ENCODE measurements at places on chromosomes 7 and 10.

DNA sequence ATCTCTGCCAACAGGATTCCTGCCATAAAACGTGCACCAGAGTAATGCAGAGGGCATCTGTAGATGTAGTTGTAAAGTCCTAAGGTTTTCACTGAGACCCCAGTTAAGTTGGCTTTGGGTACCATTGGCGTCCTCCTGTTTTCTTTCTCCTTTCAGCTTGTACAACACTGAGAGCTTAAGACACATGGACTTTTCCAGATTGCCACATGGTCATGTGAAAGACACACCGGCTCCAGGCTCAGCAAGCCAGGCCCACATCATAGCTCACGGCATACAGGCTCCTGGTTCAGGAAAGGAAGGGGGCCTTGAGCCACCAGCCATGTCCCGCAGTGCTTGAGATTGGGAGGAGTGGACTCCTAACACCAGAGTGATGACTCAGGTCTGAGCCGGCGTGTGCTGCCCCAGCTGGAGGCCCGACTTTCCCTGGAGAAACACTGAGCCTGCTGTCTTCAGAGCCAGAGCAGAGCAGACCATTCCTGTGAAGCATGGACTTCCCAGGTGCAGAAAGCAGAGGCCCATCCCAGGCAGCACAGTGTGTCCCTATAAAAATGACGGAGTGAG is 252.7 kb downstream of the PRPF18 start:
- DNase-seq, result no peak

DNA sequence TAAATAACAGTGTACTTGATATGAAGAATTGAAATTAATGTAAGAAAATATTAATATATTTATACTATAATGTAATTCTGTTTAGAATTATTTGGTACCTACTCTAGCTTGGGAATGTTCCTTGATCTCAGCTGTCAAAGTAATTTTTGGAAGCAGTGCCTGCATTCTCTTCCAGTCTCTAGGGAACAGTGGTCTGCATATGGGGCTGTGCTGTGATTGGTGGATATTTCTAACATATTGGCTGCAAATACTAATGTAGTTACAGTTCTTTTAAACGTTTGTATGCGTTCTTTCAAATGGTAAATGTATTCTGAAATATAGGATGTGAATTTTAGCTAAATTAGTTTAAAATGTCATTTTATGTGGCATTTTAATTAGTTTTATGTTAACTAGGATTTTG is 87.2 kb downstream of the PHF14 start:
- no peak for DNase-seq

GRCh38 chr7:80026766-80027165 is 107.9 kb upstream of the GNAI1 start:
- DNase-seq, result no peak

- no peak for DNase-seq
Measured at GRCh38 chr10:103677486-103678177, 177.7 kb downstream of the SH3PXD2A start.

DNA sequence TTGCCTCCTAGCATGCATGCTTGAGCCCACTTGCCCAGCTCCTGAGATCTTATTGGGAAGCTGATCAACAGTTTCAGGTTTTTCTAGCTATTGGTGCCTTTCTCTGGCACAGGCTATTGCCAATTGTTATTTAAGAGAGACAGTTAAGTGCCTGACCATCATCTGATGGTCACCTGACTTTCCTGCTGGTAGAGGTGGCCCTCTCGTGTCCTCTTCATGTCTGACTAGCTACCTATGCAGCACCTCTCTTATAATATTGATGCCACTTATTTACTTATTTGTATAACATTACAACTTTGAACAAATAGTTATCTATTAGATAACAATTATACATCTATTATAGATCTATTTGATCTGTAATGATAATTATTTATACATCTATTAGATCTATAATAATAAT is 205.9 kb upstream of the SEMA3D start:
- no peak for DNase-seq

GRCh38 chr10:78547397-78547796 is 513.7 kb downstream of the RPS24 start:
- DNase-seq, result no peak

GRCh38 chr10:52751337-52751736 is 21.2 kb downstream of the MBL2 start:
- DNase-seq, result no peak

Measured in MM.1S (cell line).